ENCODE measurements at places on chromosomes 1 and 21.

- peak; percentile 36 for DNase-seq
Observed at GRCh38 chr1:11188381-11188780, 774 bp upstream of the ANGPTL7 start.

GRCh38 chr1:76203127-76203526 lies 128.6 kb downstream of the ST6GALNAC3 start:
- no peak for DNase-seq

GRCh38 chr21:38898422-38899096 lies 92.8 kb downstream of the ETS2 start:
- no peak for DNase-seq

- peak; percentile 37 for DNase-seq
Observed at GRCh38 chr1:54543729-54544496, 4.1 kb upstream of the ACOT11 start.

DNA sequence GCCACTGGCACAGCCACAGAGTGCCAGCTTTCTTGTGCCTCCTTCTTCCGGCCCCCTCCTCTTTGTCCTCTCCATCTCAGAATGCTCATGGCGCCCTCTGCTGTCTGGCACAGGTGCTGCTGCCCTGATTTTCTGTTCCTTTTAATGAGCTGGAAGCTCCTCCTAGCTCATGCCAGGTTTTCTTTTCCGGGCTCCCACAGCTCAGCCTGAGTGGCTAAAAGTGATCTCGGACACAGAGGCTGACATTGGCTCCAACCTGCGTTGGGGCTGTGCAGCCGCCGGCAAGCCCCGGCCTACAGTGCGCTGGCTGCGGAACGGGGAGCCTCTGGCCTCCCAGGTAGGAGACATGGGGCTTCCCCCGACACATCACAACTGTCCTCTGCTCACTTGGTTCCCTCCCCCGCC lies 18.7 kb downstream of the CNTN2 start:
- DNase-seq, result peak; percentile 66

GRCh38 chr1:226572325-226572726 lies 23.8 kb downstream of the STUM start:
- no peak for DNase-seq

DNA sequence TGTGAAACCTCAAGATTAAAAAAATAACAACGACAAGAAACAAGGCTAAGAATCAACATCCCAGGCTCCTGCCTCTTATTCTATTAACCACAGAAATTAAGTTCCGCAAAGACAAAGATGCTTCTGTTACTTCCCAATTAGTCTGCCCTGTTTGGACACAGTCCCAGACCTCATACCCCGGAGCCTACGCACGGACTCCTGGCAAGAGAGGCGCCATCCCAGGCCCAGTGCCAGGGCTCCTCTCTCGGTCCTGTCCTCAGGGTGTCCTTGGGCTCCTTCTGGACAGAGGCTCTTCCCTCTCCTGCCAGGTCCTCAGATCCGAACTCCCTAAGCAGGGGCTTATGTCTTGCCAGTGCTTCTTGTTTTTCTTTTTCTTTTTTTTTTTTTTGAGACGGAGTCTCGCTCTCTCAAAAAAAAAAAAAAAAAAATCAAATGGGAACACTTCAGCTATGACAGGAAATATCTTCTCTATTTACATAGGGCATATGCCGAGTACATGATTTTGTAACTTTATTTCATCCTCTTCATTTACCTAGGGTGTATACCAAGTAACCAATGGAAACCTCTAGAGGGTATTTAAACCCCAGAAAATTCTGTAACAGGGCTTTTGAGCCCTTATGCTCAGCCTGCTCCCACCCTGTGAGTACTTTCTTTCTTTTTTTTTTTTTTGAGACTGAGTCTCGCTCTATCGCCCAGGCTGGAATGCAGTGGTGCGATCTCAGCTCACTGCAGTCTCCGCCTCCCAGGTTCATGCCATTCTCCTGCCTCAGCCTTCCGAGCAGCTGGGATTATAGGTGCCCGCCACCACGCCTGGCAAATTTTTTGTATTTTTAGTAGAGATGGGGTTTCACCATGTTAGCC lies 11.7 kb upstream of the ENO1 start:
- peak; percentile 82 for DNase-seq

DNA sequence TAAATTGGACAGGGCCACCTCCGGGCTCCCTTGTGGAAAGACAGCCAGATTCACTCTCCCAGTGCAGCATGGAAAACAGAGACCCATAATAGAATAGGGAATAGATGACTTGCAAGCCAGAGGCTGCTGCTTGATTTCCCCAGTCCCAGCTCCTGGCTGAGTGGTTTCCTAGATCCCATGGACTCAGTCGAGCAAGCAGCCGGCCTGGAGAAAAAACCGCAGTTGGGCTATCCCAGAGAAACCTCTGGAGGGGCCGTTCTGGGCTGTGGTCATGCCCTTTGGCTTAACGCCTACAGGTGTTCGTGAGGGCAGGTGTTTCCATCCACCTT lies 61.7 kb downstream of the ELK4 start:
- DNase-seq, result no peak

DNA sequence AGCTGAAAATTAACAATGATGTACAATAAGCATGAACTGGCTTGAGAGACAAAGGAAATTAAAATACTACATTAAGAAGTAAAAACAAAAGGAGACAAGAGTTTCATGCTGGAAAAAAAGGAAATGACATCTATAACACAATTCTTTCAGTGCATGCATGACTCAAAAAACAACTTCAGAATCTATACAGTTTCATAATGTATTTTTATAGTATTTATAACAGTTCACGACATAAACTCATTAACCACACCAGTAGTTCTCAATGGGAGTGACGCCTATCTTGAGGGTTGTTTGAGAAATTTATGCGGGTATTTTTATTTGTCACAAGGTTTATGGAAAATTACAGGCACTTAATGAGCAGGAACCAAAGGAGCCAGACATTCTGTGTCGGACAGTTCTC lies 168.5 kb downstream of the SMYD3 start:
- no peak for DNase-seq

DNA sequence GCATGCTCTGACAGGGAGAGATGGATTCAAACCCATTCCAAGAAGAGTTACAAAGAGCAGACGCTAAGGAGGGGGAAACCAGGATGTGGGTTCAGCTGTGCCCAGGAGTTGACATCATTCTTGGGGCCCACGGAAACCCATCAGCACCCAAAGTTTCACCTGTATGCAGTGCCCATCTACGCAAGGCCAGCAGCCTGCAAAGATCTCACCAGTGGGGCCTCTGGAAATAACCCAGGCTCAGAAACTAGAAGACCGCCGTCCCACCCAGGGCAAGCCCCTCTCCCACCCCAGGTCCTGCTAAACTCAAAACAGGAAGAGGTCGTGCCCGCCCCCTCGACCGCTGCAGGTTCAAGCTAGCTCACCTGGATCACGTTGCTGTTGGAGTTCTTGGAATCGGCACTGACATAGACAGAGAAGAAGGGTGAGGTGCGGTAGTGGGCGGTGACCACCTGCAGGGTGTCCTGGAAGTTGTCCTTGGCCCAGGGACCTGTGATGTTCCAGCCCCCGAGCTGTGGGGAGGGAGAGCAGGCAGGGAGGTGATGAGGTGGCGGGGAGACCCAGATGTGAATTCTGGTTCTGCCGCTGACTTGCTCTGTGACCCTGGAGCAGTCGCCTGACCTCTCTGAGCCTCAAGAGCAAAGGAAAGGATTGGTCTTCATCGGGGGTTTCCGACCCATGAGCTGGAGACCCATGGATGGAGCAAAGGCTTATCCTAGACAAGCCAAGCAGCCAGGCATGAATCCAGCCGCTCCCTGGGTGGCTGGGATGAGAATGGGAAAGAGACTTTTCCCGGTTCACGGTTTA lies 31.7 kb downstream of the ECE1 start:
- DNase-seq, result no peak

DNA sequence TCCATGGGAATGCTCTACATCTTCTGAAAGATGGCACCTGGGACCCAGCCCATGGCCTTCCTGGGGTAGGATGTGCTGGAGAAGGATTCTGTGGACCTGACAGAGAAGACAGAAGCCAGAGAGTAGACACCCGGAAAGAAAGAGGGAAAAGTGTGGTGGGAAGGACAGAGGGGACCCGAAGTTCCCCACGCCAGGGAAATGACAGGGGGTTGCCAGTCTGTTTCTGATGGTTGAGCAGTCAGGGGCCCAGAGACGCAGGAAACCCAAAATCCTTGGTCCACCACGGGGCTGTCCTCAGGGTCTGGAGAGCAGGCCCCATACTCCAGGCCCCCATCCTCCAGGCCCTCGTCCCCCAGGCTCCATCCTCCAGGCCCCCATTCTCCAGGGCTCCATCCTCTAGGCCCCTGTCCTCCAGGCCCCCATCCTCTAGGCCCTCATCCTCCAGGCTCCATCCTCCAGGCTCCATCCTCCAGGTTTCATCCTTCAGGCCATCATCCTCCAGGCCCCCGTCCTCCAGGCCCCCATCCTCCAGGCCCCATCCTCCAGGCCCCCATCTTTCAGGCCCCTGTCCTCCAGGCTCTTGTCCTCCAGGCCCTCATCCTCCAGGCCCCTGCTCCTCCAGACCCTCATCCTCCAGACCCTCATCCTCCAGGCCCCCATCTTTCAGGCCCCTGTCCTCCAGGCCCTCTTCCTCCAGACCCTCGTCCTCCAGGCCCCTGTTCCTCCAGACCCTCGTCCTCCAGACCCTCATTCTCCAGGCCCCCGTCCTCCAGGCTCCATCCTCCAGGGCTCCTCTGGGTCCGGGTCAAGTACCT lies 1.0 kb upstream of the TFF2 start:
- DNase-seq, result no peak

- DNase-seq, result no peak
Observed at GRCh38 chr1:25034736-25035522, 104.9 kb upstream of the RUNX3 start.

- peak; percentile 71 for DNase-seq
Observed at GRCh38 chr1:192610112-192610889, 25.6 kb upstream of the RGS13 start.

DNA sequence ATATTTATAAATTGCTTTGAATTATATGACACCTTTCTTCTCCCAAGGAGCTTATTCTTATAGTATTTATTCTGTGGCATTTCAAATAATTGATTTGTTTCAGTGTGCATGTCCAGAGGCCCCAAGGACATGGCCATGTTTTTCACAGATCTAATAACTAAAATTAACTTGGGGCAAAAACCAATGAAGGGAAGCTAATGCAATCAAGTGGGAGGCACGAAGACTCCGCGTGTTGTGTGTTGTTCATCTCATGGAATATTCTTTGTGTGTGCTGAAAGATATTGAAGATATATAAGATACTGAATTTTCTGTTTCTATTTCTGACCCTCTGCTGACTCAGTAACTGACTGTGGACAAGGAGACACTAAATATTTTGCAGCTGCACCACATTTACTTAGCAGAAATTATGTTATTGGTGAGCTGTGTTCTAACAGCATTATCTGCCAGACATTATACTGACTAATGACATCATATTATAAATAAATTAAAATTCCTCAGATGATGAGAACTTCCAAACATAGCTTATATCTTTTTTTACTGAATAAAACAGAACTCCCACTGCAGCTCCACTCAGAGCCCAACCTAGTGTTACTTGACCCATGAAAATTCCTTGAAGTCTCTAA lies 519.3 kb upstream of the CXADR start:
- DNase-seq, result no peak

DNA sequence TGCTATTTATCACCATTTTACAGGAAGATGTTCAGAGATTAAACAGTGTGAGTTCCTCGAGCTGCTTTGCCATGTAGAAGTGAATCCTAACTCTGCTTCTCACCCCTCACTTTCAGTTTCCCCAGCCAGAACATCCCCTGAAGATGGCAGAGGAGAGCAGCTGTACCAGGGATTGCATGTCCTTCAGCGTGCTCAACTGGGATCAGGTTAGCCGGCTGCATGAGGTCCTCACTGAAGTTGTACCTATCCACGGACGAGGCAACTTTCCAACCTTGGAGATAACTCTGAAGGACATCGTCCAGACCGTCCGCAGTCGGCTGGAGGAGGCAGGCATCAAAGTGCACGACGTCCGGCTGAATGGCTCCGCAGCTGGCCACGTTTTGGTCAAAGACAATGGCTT lies 16.9 kb downstream of the TENT5C start:
- no peak for DNase-seq

DNA sequence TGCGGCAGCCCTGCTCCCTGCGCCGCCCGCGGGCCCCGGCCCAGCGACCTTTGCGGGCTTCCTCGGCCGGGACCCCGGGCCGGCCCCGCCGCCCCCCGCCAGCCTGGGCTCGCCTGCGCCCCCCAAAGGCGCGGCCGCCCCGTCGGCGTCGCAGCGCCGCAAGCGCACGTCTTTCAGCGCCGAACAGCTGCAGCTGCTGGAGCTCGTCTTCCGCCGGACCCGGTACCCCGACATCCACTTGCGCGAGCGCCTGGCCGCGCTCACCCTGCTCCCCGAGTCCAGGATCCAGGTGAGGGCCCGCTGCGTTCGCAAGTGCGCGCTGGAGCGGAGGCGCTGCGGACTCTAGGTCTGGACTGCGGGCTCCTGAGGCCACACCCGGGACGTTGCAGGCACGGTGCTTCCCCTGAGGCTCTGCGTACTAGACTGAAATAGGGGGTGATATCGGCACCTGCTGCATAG lies 351 bp downstream of the MIXL1 start:
- no peak for DNase-seq

DNA sequence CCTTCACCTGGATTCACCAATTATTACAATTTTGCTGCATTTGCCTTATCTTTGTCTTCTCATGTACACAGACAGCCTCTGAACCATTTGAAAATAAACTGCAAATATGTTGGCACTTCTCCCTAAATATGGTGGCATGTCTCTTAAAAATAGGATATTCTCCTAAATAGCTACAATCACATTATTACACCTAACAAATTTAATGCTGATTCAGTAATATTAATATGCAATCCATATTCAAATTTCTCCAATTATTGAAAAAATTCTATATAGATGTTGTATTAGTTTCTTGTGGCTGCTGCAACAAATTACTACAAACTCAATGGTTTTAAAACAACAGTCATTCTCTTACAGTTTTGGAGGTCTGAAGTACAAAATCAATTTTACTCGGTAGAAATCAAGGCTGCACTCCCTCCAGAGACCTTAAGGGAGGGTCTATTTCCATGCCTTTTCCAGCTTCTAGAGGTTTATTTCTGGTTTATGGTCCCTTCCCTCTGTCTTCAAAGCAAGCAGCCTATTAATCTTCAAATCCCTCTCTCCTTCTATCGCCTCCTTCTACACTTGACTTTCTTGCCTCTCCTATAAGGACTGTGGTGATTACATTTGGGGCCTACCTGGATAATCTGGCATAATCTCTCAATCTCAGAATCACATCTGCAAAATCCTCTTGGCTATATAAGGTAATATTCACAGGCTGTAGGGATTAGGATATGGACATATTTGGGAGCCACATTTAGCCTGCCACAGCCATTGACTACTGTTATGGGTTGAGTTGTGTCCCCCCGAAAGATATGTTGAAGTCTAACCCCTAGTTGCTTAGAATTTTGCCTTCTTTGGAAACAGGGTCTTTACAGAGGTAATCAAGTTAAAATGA lies 52.5 kb upstream of the BOLA1 start:
- DNase-seq, result no peak

DNA sequence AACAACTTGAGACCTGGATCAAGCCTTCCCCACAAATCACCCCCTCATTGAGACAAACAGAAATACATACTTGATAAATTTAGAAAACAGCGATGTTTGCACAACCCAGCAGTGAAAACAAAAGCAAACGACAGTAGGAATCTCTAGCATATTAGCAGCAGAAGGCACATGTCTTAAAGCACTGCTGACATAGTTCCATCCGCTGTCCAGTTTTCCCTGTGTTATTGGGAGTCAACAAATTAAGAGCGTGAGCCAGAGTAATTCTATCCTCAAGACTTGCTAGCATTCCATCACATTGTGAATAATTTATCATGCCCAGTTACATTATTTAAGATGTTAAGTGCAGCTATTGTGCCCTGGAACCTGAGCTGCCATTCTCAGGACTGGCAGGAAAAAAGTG lies 55.3 kb downstream of the IGSF5 start:
- DNase-seq, result no peak

GRCh38 chr1:217660353-217661062 lies 29.4 kb downstream of the SPATA17 start:
- DNase-seq, result peak; percentile 69

- peak; percentile 77 for DNase-seq
Observed at GRCh38 chr1:168405906-168406549, 125.4 kb downstream of the TBX19 start.

Measured in fibroblast of the aortic adventitia (primary cell).